ENCODE measurements at places on chromosomes 3 and 15.

GRCh38 chr15:100898152-100898490 is 18.5 kb downstream of the ALDH1A3 start:
- DNase-seq, result no peak

GRCh38 chr3:112261742-112262141 is 32.3 kb downstream of the SLC9C1 start:
- DNase-seq, result no peak

DNA sequence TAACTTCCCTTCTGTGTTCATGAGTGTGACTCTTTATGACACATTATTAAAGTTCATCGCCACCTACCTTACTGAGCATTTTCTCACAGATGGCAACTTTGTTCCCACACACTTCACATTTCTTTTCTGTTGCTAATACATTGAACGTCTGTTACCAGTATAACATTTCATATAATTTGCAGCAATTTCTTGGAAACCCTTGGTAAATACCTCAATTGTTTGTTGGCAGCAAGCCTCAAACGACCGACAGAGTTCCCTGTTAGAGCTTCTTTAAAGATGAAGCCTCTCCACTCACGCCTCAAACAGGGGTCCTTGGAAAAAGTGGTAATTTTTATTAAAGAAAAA is 3.2 kb upstream of the CHSY1 start:
- no peak for DNase-seq

DNA sequence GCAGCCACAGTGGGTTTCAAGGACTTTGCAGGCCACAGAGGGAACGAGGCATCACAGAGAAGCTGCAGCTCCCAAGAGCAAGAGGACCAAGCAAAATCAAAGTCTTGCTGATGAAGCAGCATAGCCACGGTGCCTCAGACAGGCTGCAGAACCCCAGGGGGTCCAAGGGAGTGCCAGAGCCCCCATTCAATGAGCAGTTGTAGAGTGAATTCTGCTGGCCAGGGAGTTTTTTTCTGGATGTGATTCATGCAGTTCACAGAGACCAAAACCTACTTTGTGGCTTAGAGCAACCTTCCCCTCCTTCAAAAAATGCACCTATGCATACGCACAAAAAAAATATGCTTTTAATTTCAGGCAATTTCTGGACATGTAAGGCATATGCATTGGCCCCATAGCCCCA is 409.0 kb downstream of the VPS13C start:
- DNase-seq, result no peak

DNA sequence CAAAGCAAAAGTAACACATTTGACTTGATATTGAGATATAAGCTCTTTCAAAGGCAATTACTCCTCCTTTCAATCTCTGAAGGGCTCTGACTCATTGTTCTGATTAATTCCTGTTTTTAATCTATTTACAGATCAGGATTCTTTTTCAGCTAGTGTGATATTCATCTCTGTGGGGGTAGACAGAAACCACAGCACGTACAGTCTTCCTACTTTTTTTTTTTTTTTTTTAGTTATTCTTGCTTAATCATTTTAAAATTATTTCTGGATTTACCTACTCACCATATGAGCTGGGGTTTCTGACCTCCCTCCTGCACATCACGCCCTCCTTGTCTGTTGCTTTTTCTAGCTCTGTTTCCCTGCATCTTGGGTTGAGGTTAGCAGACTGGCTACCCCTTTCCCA is 1.4 kb downstream of the CNTN3 start:
- DNase-seq, result no peak

GRCh38 chr3:15845475-15845874 is 47.7 kb upstream of the ANKRD28 start:
- no peak for DNase-seq

GRCh38 chr15:48650931-48651330 is 5.4 kb upstream of the FBN1 start:
- DNase-seq, result no peak

GRCh38 chr15:92625251-92625980 is 30.2 kb downstream of the FAM174B start:
- no peak for DNase-seq

GRCh38 chr3:15682561-15683185 is 81.1 kb downstream of the BTD start:
- DNase-seq, result no peak

DNA sequence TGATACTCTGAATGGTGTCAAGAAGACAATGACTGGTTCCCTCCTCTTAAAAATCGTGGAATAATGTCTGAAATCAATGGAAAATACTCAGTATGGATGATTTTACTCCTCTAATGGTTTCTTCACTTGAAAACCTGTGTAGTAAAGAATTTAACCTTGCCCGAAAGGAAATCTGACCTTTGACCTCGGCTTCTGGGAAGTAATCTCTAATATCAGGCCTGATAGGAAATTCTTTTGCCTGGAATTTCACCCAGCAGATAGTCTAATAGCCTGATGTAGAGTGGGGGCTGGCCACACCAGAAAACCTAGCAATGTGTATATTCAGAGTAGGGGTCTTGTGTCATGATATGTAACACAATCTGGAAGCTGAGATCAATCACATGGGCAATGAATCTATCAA is 91.5 kb upstream of the GOLIM4 start:
- DNase-seq, result no peak

DNA sequence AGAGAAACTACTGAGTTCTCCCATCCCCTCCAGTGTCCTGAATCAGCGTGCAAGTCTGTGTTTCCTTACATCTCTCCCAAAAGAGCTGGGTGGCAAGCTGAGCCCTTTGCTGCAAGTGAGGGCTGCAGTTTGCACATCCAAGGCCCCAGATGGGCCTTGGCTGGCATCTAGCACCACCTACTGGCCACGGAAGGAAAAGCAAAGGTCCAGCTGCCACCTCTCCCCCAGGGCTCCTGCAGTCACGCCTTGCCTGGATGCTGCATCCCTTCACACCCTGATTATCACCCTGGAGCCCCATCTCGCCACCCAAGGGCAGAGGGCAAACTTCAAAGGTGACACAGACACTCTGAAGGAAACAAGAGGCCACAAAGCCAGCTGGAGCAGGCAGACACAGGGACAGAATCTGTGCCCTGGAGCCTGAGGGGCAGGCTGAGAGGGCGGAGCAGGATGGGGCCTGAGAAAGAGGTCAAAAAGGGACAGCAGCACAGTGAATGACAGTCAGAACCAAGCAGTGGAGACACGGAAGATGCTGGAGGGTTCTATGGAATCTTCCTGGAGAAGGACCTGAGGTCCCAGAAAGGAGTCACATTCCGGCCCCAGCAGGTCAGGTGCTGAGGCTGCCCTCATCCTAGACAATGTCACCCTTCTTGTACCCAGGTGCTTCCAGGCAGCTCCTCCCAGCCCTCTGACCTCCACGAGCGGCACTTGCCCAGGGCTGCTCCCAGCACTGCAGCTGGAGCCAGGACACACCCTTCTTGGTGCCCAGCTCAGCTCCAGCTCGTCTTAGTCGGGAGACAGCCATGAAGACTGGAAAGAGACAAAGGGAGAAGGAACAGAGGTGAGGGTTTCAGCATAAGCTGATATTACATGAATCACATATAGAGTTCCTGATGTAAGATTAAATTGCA is 18.3 kb upstream of the NTRK3 start:
- DNase-seq, result peak; percentile 80

GRCh38 chr3:95154766-95155165 is 1091.9 kb downstream of the NSUN3 start:
- DNase-seq, result no peak

GRCh38 chr15:56038015-56038414 is 44.6 kb upstream of the NEDD4 start:
- no peak for DNase-seq

DNA sequence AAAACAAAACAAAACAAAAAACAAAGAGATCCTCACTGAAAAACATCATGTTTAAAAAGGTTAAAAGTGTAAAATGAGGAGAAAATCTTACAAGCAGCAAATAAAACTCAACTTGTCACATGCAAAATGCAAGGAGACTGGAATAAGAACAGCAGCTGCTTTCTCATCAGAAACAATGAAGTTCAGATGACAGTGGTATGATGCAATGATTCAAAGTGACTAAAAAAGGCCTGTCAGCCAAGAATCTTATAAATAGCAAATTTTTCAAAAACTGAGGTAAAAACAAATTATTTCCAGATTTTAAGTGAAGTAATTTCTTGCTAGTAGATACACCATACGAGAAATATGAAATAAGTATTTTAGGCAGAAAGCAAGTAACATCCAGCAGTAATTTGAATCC is 68.6 kb upstream of the EPHA3 start:
- DNase-seq, result no peak

DNA sequence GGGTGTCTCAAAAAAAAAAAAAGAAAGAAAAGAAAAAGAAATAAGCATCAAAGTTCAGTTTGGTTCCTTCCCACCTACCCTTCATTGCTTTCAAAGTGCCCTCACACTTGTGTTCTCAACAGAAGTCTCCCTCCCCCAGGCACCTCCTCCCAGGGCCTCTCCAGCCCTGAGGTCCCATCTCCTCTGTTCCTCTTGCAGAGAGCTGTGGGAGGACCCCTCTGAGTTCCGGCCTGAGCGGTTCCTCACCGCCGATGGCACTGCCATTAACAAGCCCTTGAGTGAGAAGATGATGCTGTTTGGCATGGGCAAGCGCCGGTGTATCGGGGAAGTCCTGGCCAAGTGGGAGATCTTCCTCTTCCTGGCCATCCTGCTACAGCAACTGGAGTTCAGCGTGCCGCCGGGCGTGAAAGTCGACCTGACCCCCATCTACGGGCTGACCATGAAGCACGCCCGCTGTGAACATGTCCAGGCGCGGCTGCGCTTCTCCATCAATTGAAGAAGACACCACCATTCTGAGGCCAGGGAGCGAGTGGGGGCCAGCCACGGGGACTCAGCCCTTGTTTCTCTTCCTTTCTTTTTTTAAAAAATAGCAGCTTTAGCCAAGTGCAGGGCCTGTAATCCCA is 6.1 kb downstream of the CYP1A2 start:
- no peak for DNase-seq

- no peak for DNase-seq
These were observed 264.0 kb upstream of the NSMCE3 start for GRCh38 chr15:29533647-29534046.

- DNase-seq, result no peak
These were observed 69.9 kb upstream of the DLG1 start for GRCh38 chr3:197368330-197368729.

- DNase-seq, result peak; percentile 84
These were observed at the start of gene MESP2 for GRCh38 chr15:89776274-89777072. Gene MESP2 (plus strand): TSS chr15:89776332. CDS start chr15:89776358, 26 bp downstream.

DNA sequence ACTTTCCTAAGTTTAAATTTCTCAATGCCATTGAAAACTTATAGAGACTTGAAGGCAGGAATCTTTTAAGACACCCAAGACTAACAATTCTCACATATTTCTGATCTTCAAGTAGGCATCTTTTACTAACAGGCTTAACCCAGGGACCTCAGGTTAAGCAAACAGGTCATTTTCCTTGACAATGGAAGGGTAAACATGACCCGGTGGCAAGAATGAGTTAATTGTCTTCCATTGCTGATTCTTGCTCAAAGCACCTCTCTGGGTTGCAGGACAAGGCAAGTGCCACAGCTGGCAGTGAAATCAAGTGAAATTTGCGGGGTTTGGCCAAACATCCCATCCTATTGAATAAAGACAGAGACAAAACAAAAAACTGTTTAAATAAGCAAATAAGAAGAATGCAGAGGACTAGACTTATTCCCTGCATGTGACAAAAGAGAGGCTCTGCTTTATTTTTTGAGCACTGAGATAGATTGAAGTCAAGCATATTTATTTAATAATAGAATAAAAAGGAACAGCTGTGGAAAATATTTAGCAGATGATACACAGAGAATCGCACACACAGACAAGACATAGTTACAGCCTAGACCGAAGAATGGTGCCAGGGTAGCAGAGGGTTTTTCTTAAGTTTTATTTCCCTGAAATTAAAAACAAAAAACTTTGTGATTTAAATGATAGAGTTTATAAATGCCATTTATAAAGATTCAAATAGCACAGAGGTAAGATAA is 56.0 kb upstream of the MITF start:
- no peak for DNase-seq

DNA sequence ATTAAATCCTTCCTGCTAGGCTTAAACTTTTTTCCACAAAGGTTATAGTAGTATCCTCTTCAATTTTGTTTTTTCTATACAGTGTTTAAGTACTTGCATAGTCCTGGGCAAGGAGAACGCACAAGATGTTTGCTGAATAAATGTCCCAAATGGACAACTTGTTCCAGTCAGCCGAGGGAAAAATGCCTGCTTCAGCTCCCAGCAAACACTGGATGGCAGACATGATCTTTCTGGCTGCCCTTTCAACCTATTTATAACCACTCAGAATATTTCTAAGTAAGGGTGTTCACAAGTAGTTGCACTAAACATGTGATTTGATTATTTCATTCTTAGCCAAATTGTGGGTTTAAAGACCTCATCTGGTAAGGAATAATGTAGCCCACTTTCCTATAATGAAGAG is 29.8 kb downstream of the GNB4 start:
- no peak for DNase-seq

DNA sequence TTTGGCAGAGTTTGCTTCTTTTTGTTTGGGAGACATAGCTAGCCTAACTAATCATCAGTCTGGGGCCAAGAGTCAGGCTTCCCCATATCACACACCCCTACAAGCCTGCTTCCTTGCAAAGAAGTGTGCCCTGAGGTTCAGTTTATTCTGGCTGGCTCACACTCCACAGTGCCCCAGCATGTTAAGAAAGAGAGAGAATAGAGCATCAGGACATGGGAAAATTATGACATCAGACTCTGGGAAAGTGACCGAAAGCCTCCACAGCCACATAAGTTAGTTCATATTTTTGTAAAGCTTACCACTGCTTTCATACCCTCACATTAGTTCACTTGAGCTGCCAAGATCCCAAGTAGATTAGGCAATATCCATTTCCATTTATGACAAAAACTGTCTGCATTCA is 63.0 kb upstream of the CFAP161 start:
- no peak for DNase-seq

GRCh38 chr15:88627463-88627862 is 6.3 kb downstream of the AEN start:
- DNase-seq, result no peak

- DNase-seq, result no peak
These were observed 7.2 kb downstream of the FAH start for GRCh38 chr15:80159811-80160569.

- peak; percentile 70 for DNase-seq
These were observed 440 bp downstream of the DCBLD2 start for GRCh38 chr3:98901119-98901391.

GRCh38 chr3:78967061-78967460 is 800.7 kb downstream of the ROBO1 start:
- DNase-seq, result no peak

- peak; percentile 2 for DNase-seq
These were observed 6.0 kb upstream of the GATA2 start for GRCh38 chr3:128498901-128499530.

DNA sequence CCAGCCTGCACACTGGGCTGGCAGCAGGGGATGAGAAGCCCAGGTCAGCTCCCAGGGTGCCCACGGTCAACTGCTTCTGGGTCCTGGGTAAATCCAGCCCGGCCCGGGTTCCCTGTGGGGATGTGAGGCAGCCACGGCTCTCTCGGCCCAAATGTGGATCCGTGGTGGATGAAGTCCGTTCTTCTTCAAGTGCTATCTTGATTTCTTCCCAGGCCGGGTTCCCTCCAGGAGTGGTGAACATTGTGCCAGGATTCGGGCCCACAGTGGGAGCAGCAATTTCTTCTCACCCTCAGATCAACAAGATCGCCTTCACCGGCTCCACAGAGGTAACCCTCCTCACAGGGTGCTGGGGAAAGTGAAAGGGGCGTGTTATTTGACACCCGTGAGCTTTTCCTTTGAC is 16.1 kb downstream of the ALDH1A3 start:
- DNase-seq, result no peak
